Anterior cingulate cortex (tissue), 58 donors: ENCODE measurements at places on chromosomes 16 and 17.
A peak's percentile ranks its signal among the peaks of the same experiment; 100 is the strongest.

DNA sequence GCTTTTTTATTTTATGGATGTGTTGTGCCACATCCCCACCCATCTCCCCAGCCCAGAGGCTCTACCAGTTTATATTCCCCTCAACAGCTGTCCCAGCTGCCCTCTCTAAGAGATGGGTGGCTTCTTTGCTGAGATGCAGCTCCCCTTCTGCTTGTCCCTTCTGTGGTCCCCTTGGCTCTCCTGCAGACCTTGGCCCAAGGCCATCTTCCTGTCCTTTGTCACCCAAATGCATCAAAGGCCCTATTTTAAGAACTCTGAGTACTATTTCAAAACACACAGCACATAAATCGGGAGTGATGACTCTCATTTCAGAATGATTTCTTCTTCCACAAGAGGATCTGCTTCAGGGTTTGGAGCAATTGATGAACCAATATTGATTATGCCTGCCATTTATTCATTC is 85.3 kb downstream of the SPACA3 start:
- DNase-seq: no peak

DNA sequence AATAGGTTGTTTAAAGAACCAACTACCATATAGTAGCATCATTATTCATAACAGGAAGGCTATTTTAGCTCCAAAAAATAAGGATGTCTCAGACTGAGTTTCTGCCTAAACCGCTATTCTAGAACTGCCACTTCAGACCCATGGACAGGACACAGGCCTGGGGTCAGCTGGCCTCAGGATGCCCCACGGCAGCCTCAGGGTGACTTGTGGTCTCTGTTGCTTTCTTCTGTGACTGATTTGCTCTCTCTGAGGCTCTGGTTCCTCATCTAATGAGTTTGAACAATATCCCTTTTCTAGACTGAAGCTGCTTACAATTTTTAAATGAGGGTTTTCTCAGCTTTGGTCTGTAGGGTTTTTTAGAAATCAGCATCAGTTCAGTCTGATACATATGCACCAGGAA is 31.8 kb upstream of the IRF8 start:
- DNase-seq: no peak

GRCh38 chr17:64574646-64575045 is 67.9 kb downstream of the CEP95 start:
- no peak for DNase-seq

- DNase-seq: peak; percentile 0
These were observed 983.9 kb upstream of the EEF2KMT start for GRCh38 chr16:6081320-6081976.

GRCh38 chr16:4991754-4992153 is 33.6 kb downstream of the SEC14L5 start:
- no peak for DNase-seq

GRCh38 chr16:78994135-78994745 is 606.3 kb downstream of the MAF start:
- DNase-seq: no peak

- DNase-seq: no peak
These were observed 55.3 kb upstream of the ERCC4 start for GRCh38 chr16:13864689-13865088.

DNA sequence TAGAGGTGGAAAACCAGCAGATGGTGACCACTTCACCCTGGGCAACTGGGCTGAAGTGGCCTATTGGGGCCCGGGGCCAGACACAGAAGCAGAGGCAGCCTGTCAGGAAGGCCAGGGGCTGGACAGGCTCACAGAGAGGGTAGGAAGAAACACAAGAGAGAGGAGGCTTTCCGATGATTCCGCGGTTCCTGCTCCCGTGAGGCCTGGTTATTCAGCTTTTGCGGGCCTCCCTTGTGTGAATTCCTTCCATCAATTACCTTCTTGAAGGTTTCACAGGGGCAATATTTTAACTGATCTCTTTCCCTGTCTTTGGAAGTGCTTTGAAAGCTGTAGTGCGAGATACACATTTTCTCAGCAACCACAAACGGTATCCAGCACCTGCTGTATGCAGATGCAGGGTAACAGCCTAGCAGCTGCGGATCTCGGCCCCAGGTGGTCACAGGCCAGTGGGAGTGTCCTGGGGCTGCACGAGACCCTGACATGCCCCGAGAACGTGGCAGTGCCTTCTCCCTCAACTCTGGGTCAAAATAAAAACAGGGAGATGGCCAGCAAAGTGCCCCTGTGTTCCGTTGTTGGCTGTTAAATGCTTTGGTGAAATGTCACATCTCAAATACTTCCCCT is 11.6 kb upstream of the CMIP start:
- no peak for DNase-seq

- DNase-seq: peak; percentile 21
These were observed 1.1 kb upstream of the AKTIP start for GRCh38 chr16:53503991-53504663.

- no peak for DNase-seq
These were observed 118.2 kb upstream of the SMURF2 start for GRCh38 chr17:64780096-64781013.
